ENCODE measurements at places on chromosomes 5 and 9. TPM values are rescaled to one million over a fixed set of nuclear protein-coding genes. Genes with fewer than 3 reads are reported as not detected.

DNA sequence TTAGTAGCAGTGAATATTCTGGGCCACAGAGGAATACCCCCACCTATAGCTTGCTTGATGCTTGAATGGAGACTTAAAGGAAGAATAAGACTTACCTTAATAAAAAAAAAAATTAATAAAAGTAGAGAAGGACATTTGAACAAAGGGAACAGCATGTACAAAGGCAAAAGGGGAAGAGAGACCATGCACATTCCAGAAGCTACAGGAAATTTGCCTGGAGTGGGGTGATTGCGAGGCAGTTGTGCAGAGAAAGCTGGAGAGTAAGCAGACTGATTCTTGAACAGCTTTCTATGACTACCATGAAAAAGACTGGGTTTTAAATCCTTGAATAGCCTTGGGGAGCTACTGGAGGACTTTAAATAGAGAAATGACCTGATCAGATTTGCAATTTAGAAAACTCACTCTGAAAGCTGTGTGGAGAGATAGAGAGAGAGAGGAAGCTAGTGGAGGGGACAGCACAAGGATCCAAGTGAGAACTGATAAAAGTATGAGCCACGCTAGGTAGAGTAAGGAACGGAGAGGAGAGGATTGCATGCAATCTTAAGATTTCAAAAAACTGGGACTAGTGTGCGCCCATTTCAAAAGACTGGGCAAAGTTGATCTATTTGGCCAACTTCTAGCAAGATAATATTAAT lies 12.5 kb upstream of the SSBP2 start:
- DNase-seq, result no peak

GRCh38 chr5:980001-980588 lies 28.5 kb upstream of the NKD2 start:
- DNase-seq, result peak; percentile 38

The C9orf153 gene
- total RNA-seq, result 0.22 TPM

The NDOR1 gene
- 5.5 TPM for total RNA-seq

GRCh38 chr5:155252025-155252424 lies 238.5 kb downstream of the KIF4B start:
- DNase-seq, result no peak

DNA sequence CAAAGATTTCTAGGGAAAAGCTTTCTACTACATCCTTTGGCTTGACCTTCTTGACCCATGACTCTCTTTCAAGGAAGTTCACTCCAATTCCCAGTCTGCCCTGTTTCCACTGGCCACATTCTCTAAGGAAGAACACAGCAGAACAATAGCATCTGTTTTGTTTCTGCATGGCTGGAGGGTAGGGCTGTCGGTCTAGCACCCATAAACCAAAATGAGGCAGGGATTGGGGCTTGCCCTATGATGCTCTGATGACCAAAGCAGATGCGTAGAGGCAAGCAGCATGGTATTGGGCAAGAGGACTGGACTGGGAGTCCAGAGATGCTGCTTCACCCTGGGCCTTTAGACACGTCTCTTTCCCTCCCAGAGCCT lies 24.1 kb downstream of the GOLGA2 start:
- no peak for DNase-seq

- DNase-seq, result no peak
Measured at GRCh38 chr9:120350596-120350995, 229.4 kb downstream of the CDK5RAP2 start.

DNA sequence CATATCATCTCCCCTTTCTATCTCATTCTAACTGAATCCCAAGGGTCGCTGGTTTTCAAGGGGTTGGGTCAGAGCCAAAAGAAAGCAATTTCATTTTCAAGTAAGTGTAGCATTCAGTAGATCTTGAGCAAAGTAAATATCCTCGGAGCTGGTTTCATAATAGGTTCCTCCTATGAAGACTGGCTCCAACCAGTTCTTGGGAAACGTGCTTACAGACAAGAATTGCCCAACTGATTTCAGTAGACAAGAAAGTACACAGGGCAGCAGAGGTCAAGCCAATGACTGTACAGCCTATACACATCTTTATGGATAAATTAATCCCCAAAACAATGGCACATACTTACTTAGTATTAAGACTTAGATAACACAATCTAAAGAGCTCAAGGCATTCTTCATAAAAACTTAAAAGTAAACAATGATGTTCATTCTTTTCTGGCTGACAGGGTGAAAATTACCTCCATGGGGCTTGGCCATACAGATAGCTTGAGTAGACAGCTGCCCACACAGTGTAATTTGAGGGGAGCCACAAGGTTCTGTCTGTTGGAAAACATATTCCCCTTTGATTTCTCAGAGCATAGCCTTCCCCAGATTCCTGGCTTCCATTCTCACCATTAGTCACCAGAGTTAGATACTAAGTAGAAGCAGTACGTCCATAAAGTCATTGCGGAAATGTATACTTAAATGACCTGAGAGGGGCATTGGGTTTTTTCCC lies 163.9 kb downstream of the ARRDC3 start:
- no peak for DNase-seq

The ANKRD34B gene
- total RNA-seq, result not detected

DNA sequence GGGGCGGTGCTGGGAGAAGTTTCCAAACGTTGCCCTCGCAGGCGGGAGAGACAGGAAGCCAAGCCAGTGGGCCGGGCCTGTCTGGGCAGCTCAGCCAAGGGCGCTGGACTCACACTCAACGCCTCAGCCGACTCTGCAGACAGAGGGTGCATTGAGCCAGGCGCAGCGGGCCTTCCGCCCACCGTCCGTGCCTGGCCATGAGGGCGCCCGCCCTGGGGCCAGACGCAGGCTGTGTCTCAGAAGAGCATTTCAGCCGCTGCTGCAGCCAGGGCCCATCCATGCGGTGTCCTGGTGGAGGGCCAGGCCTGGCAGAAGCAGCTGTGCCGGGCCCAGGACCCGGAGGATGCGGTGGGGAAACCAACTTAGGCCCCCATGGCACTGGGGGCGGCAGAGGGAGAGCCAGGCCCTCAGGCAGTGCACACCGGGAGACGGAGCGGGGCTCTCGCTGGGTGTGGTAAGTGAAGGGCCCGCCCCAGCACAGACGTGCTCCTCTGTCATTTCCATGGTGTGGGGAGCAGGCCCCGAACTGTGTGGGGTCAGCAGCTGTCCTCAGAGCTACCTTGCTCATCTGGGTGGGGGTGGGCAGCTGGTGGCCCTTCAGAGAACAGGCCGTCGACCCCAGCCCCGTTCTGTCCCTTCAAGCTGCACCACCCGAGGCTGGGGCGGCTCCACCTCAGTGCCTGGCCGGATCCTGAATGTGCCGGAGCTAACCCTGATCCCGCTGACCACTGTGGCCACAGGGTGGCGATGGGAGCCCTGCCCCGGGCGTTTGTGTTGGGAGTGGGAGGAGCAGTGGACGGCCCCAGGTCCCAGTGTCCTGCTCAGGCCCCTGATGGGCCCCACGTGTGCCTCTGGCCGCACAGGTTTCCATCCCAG lies 18.0 kb downstream of the DNLZ start:
- peak; percentile 87 for DNase-seq

DNA sequence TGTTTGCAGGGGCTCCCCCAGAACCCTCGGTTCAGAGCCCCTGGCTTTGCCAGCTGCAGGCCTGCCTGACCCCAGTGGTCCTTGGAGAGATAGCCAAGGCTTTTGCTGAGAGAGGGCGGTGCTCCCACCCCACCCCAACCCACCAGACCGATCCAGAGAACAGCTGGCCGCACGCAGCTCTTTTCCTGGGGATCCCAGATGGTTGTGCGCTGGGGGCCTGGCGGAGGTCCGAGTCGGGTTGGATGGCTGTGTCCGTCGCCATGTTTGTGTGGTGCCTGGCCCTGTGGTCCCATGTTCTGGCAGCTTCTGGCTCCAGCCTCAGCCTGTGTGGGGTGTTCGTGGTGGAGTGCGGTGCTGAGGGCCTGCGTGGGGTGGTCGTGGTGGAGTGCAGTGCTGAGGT lies 97.5 kb downstream of the RXRA start:
- DNase-seq, result peak; percentile 64
